ENCODE measurements at places on chromosomes 13 and 19.

GRCh38 chr13:32549788-32550187, 11.2 kb upstream of the N4BP2L2 start:
- no peak for DNase-seq

DNA sequence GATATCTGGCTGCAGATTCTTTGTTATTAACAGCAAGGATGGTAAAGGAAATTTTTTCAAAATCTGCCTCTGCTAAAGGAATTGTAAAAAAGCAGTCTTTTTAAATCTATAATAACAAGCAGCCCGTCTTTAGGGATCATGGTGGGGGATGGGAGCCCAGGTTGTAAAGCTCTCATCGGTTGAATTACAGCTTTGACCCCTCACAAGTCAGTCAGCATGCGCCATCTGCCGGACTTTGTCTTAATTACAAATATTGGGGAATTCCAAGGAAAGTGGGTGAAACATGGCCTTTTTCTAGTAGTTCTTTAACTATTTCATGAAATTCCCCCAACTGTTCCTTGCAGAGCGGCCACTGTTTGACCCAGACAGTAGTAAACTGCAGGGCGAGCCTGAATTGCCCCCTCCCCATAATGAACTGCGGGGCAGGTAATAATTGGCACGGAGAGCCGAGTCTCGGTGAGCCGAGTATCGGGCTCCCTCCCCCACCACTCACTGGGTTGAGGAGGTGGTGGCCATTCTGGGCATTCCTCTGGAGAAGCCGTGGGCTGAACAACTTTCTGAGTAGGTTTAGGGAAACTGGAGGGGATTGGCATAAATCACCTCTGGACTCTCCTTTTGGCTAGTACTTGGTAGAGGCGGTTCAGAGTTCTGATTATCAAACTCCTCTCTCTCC, 11.6 kb downstream of the ZNF578 start:
- no peak for DNase-seq

- DNase-seq = no peak
These were observed 14.3 kb downstream of the CYP2A7 start for GRCh38 chr19:40867701-40868100.

- DNase-seq = no peak
These were observed 159.5 kb upstream of the STARD13 start for GRCh38 chr13:33445024-33445423.

GRCh38 chr13:114313061-114313860, 1.0 kb upstream of the CHAMP1 start:
- DNase-seq = no peak

DNA sequence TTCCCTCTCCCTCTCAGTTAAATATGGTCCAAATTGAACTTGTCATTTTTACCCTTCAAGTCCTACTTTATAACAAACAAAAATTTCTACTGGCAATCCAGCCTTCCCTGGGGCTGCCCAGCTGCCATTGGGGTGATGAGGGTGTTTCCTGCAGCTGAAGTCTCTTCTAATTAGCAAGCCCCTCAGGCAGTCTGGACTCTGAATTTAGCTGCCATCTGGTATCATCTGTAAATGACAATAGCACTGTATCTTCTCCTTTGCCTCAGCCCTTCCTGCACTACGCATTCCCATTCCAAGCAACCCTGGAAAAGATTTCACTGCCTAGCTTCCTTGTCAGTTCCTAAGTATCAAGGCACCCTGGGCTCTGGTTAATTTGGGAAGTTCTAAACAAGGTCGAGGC, 331.1 kb upstream of the KLF12 start:
- DNase-seq = no peak

DNA sequence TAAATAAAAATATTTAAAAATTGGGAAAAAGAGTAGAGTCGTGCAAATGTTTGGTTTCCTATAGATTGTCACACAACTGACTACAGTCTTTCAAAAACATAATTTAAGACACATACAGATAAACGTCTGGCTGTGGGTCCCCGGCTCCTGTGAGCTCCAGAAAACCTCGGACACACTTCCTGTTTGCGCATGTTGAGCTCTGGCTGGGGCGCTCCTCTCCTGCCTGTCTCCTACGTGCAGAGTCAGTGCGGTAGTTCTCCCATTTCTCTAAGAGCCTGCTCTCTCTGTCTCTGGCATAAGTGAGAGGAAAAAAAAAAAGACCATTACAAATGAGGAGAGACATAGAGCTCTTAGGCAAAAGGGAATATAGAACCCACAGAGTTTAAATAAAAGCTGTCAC, 128.2 kb upstream of the OBI1 start:
- DNase-seq = no peak

- DNase-seq = no peak
These were observed 48.8 kb downstream of the BICRA start for GRCh38 chr19:47657719-47658118.

DNA sequence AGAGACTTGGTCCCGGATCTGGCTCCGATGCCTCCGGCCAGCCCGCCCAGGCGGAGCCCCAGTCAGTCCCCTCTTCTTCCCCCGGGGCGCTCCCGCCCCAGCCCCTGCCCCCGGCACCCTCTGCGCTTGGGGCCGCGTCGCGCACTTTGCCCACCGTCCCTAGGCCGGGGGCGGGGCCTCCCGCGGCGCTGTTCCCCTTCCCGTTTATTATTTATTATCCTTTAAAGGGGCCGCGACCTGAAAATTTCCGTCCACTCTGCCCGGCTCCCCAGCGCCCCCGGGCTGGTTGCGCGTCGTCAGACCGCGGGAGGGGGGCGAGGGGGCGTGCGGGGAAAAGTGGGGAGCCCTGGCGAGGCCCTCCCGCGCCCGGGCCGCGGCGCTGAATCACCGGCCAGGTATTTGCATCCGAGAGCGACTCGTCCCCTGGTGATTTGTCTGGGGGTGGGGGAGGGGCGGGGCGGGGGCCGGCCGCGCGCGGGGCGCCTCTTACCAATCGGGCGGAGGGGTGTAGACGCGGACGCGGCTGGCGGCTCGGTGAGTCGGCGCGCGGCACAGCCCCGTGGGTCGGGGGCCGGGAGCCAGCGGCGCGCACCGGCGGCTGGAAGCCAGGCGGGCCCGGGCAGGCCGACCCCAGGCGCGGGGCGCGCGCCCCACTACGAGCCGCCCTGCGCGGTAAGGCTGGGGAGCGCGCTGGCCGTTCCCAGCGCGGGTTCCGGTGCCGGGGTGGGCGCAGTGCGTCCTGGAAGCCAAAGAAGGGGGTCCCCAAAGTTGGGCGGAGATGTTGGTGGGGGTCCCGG, at the start of gene ARID3A:
ARID3A (plus strand) TSS at position 510 of the 797 bp plus-strand sequence. CDS start 3,494 bp downstream, outside the sequence.
- peak; percentile 77 for DNase-seq

GRCh38 chr19:29400917-29401711, 124.7 kb upstream of the VSTM2B start:
- no peak for DNase-seq

GRCh38 chr19:18202778-18203407, 949 bp downstream of the RAB3A start:
- DNase-seq = peak; percentile 47

GRCh38 chr13:111286162-111286561, 34.3 kb upstream of the TEX29 start:
- DNase-seq = no peak

- DNase-seq = no peak
These were observed 42.7 kb downstream of the ANKRD10 start for GRCh38 chr13:110872034-110872767.

GRCh38 chr13:75395066-75395465, 86.9 kb downstream of the TBC1D4 start:
- DNase-seq = no peak

DNA sequence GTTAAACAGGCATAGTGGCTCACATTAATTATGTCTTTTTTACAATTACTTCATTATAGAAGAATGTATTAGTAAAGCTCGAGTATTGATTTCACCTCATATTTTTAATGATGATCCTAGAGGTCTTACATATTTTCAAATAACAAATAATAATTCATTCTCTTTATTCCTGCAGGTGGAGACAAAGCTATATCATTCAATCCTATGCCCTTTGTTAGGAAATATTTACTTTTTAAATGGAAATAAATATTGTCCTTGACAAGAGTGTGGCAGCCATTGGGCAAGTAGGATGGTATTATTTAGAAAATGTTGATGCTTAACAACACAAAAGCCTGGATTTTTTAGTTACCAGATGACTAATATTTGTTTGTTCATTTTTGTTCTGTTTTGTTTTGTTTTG, 127.6 kb downstream of the COG6 start:
- no peak for DNase-seq

- no peak for DNase-seq
These were observed 1017.6 kb downstream of the PCDH9 start for GRCh38 chr13:66212511-66212910.

GRCh38 chr13:72963762-72964161, 95.0 kb upstream of the KLF5 start:
- no peak for DNase-seq

DNA sequence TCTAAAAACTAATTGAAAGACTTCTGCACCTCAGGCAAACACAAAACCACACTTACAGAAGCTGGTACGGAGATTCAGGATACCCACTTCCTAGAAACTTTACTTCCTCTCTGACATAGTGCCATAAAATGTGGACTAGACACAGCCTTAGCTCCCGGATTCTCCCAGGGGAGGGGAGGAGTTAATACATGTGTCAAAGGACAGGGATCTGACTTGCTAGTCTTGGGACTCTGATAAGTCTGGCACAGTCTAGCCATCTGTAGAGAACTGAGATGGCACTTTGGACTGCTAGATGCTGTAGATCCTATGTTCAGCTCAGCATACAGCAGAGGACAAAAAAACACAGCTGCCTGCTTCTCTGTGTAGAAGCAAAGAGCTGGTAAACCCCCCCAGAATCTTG, 769.8 kb upstream of the MIR17HG start:
- DNase-seq = no peak

DNA sequence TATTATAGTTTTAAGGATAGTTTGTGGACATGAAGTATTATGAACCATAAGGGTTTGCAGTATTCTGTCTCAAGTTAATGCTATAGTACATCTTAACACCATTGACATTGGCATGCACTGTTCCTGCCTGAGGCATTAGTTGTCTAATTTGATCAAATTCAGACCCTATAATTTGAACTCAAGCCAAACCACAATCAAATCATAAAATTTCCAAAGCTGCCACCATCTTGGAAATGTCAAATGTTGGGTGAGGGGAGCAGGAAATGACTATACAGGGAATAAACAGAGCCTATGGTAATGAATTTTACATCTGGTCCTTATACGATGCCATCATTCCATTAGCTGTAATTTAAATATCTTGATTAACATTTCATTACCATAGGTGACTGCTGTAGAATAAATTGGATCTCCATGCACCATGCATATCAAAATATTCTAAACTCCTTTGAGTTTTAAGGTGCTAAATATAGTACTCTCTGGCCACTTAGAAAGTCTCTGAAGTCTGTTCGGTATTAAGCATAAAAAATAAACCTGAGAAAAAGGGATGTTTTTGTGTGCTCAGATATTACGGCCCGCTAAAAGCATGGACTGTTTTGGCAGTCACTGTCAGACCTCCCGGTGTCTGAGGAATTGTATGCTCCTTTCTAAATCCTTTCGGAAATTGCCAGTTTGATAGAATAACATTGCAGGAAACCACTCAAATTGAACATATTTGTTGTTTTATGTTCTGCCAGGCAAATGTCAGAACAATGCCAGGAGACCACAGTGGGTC, 257.7 kb downstream of the SPRY2 start:
- DNase-seq = no peak

GRCh38 chr13:31595563-31595962, 143.8 kb upstream of the RXFP2 start:
- DNase-seq = no peak

- DNase-seq = no peak
These were observed 21.5 kb downstream of the GSX1 start for GRCh38 chr13:27813826-27814225.

- DNase-seq = no peak
These were observed 416 bp downstream of the BCKDHA start for GRCh38 chr19:41398050-41398418.

- no peak for DNase-seq
These were observed 55.6 kb downstream of the TMED1 start for GRCh38 chr19:10780368-10780767.

DNA sequence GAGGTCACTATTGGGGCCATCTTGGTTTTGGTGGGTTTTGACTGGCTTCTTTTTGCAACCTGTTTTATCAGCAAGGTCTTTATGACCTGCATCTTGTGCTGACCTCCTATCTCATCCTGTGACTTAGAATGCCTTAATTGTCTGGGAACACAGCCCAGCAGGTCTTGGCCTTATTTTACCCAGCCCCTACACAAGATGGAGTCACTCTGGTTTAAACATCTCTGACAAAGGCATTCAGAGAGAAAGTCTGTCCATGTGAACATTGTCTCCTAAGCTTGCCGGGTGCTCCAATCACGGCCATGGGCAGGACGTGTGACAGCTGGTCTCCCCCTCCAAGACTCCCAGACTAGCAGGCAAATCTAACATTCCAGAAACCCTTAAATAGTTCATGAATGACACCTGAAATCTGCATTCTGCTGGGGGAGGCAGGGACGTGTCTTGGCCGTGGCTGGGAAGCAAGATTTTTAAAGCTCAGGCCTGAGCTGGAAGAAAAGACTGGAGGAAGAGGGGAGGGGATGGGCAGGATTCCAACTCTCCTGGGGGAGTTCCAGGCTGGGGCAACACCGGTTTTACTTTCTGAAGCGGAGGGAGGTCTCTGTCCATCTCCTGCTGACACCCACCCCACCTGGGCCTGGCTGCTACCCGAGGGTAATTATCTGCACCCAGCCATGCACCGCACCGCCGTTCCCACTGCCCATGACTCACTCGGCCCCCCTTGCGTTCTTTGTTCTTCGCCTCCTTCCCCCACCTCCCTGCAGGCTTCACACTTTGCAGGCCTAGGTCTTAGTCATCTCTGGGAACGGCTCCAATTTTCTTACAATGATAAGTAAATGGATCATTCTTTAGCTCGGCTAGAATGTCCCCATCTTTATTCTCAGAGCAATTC, 11.6 kb upstream of the OR1M1 start:
- no peak for DNase-seq

DNA sequence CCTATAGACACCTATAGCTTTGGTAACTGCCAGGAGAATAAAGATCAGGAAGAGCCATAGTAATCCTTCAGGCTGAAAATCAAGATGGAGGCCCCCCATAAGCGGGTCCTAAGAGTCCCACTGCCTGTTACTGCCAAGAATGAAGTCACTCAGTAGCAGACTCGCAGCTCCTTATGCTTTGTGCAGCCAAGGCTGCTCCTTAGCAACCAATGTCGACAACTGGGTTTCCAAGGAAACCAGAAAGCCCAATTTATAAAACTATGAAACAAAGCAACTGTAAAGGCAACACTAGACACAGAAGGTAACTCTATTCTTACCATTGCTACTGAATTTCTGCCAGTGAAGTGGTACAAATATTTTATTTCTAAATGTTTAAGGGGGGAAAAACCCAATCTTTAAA, 56.5 kb downstream of the DCLK1 start:
- DNase-seq = no peak

- no peak for DNase-seq
These were observed 1.6 kb downstream of the SIX5 start for GRCh38 chr19:45767410-45767880.

Measured in activated CD4-positive, alpha-beta T cell treated with anti-CD3 and anti-CD28 coated beads, Interleukin-2, amount 10 ng/mL, durations not matched to agents 7 days and 5 days (primary cell).